Mesothelial cell of epicardium (in vitro differentiated cells): ENCODE measurements at places on chromosomes 1 and 21. TPM values are rescaled to one million over a fixed set of nuclear protein-coding genes. Genes with fewer than 3 reads are reported as not detected.
A peak's percentile ranks its signal among the peaks of the same experiment; 100 is the strongest.

DNA sequence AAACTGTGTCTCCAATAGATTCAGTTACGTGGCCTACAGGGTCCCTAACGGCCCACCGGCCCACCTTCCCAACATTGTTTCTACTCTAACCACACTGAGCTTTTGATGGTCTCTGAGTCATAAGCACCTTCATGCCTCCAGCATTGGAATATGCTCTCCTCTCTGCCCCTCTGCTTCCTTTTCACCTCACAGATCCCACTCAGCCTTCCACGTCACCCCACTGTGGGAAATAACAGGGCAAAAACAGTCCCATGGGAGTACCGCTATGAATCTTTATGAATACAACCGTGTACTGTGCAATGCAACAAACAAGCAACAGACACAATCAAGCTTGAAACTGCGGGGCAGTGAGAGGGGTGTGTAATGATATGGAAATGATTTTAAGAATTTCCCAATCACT, 5.3 kb upstream of the SARS1 start:
- H3K27ac ChIP-seq, result no peak overlapping the region
- H3K27me3 ChIP-seq, result peaks cover 2% of the 10 kb centered on the region
- H3K4me1 ChIP-seq, result no peaks in the 10 kb centered on the region

DNA sequence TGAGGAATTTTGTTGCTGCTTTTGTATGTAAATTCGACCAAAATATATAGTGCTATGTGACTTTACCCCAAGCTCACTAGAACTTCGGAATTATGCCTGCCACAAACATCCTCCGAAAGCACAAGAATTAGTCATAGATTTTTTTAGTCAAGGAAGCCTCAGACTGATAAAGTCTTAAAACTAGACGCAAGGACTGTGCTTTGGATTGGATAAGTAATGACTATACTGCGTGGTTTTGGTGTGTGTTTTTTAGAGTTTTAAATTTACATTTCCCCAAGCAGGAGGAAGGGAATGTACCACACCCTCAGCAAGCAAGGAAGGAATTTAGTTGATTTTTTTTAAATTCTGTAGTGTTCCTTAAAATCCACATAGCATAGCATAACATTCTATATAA, 10.3 kb downstream of the WLS start:
- H3K4me3 ChIP-seq, result peak overlapping the region; percentile 14
- H3K36me3 ChIP-seq, result peaks cover 5% of the 10 kb centered on the region

Gene LRRC71
- total RNA-seq, result 0.11 to 0.34 TPM (median 0.13 TPM) in 3 replicates

Gene HLX
- total RNA-seq, result 0.75 to 1.3 TPM (median 0.84 TPM) in 3 replicates

Gene GJB3
- 0.14 TPM in 1 of 3 replicates, not detected in the others for total RNA-seq

DNA sequence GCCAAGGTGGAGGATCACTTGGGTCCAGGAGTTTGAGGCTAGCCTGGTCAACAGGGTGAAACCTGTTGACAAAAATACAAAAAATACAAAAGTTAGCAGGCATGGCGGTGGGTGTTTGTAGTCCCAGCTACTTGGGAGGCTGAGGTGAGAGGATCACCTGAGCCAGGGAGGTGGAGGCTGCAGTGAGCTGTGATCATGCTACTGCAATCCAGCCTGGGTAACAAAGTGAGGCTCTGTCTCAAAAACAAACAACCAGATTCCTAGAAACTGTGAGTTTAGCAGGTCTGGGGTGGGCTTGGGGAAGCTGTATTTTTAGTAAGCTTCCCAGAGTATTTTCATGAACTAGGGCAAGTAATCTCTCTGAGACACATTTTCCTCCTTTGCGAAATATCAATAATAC, 5.2 kb upstream of the MYOM3 start:
- H3K4me1 ChIP-seq, result peaks cover 17% of the 10 kb centered on the region
- no peak overlapping the region for H3K27ac ChIP-seq
- DNase-seq, result no peak
- no peak overlapping the region for H3K4me3 ChIP-seq
- H3K27me3 ChIP-seq, result peaks cover 8% of the 10 kb centered on the region
- H3K36me3 ChIP-seq, result no peaks in the 10 kb centered on the region

DNA sequence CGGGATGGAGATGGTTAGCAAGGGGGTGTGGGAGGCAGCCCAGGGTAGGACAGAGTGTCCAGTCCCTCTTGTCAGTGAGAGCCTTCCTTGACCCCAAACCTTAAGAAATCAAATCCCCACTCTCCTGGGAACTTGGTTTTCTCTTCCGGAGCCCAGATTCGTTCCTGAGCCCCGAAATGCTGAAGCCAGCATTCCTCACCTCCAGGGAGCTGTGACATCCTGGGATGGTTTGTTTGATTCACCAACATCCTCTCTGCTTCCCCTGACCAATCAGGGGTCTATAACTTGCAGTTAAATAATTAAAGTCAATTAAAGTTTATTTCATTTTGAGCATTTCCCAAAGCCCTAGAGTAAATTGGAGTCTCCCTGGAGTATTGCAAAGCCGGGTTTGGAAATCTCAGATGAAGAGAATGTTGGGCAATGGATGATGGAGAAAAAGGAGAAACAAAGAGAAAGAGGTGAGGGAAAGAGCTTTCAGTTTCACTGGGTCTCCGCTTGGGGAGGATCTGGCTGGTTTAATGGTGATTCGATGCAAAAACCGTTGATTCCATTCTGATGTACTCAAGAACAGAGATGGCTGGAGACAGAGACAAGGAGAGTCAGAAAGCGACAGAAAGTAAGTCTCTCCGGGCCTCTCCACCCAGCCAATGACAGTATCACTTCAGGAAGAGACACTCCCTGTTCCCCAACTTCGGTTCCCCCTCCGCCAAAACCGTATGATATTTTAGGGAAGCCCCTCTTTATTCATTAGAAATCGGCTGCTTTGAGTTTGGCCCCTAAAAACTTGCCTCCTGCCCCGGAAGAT, 12.8 kb upstream of the ALX3 start:
- peak overlapping the region; percentile 37 for H3K27ac ChIP-seq
- H3K36me3 ChIP-seq, result peaks cover 24% of the 10 kb centered on the region
- DNase-seq, result no peak
- H3K4me3 ChIP-seq, result peak overlapping the region; percentile 59

DNA sequence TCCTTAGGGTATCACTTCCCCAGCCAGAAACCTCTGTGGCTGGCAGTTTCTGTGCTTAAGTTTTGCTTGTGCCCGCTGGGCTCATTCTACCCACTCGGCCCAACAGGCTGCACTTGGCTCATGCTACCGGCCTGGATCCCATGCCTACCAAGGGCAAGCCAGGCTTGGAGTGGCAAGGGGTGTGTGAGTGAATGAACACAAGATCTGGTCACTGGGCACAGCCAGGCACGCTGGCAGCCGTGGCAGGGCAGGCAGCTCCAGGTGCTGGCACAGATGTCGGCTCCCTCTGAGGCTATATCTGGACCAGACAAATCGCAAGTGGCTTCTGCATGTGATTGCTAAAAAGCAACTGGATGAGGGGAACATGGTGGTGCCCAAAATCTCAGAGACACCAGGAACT, 740.5 kb upstream of the B3GALT2 start:
- H3K27me3 ChIP-seq, result no peaks in the 10 kb centered on the region
- no peak overlapping the region for H3K4me3 ChIP-seq
- no peak for DNase-seq
- no peak overlapping the region for H3K27ac ChIP-seq
- peaks cover 7% of the 10 kb centered on the region for H3K4me1 ChIP-seq
- peaks cover 3% of the 10 kb centered on the region for H3K36me3 ChIP-seq

DNA sequence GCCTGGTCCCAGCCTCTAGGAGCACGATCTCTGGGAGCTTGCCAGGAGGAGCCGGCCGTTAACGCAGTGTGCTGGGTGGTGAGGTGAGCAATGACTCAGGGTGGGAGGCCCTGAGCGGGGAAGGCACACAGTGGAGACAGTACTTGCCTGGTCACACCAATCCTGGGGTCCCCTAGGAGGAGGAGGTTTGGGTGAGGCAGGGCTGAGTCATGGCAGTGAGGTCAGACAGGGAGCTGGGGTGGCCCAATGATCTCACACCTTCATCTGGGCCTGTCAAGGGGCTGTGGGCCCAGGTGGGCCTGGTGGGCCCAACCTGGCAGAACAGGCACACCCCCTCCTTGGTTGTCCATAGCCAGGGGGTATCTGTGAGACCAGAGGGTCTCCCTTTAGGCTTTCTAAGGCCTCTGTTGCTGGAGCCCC, 8.6 kb upstream of the EDN2 start:
- DNase-seq, result no peak
- peak overlapping the region; percentile 53 for H3K27ac ChIP-seq
- H3K4me3 ChIP-seq, result no peak overlapping the region

DNA sequence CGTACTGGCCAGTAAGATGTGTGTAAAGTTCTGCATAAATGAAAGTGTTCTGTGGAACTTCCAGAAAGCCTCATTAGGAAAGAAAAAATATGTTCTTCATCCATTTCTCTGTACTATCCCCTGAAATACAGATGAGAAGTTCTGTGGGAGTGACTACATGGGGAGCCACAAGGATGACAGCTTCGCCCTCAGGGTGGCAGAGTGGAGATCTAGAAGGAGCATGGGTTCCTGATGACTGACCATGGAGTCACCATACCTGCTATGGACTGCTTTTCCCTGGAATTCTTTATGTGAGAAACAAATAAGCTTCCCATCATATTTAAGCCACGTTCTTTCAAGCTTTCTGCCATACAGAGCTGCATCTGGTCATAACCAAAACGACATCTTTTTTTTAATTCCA, 113.9 kb upstream of the RGS1 start:
- no peak overlapping the region for H3K27ac ChIP-seq
- DNase-seq, result no peak
- H3K27me3 ChIP-seq, result peaks cover 4% of the 10 kb centered on the region
- H3K36me3 ChIP-seq, result no peaks in the 10 kb centered on the region
- no peak overlapping the region for H3K4me3 ChIP-seq

Gene TMPRSS15
- 0.80 to 1.9 TPM (median 1.4 TPM) in 3 replicates for total RNA-seq

Gene FALEC
- total RNA-seq, result 1.2 to 1.9 TPM (median 1.7 TPM) in 3 replicates

- no peak for DNase-seq
- H3K27ac ChIP-seq, result no peak overlapping the region
- H3K27me3 ChIP-seq, result no peaks in the 10 kb centered on the region
Observed at GRCh38 chr21:20329636-20330035, 668.6 kb upstream of the NCAM2 start.

Gene COL6A2
- total RNA-seq, result 846 to 986 TPM (median 933 TPM) in 3 replicates

Gene PLD5
- total RNA-seq, result 2.6 to 4.3 TPM (median 2.7 TPM) in 3 replicates

GRCh38 chr1:181341026-181341632, 142.2 kb upstream of the CACNA1E start:
- peaks cover 38% of the 10 kb centered on the region for H3K27me3 ChIP-seq
- no peak overlapping the region for H3K27ac ChIP-seq
- H3K4me1 ChIP-seq, result no peaks in the 10 kb centered on the region
- H3K4me3 ChIP-seq, result no peak overlapping the region
- no peaks in the 10 kb centered on the region for H3K36me3 ChIP-seq

Gene THEM5
- total RNA-seq, result not detected in 3 replicates

DNA sequence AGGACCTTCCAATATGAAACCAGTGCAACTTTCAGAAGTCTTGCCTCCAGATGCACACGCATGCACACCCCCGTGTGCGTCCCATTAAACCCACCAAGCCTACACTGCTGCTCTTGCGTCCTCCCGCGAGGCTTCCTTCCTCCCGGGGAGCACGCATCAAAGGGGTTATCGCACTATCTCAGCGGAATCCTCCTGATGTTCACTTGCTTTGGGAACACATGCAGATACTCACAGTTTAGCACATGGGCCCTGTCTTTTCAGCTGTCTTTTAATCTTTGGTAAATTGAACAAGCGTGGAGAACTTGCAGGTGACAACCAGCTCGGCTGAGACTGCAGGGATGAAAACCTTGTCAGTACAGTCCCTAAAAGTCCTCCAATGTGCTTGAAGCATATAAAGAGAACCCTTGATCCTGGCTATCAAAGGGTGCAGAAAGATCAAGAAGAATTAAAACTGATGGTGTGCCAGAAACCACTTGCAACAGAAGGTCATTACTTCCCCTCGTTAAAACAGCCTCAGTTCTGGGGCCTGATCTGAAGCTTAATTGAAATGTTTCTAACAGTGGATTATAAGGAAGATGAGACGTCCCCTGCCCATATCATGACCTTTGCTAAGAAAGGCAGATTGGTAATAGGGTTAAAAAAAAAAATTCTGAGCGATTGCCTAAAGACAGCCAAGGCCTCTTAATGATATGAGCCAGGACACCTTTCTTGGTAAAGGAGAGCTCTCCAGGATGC, 149.4 kb upstream of the LMO4 start:
- no peak overlapping the region for H3K27ac ChIP-seq
- no peak for DNase-seq
- no peak overlapping the region for H3K4me3 ChIP-seq

GRCh38 chr1:162091681-162092524, 22.4 kb downstream of the NOS1AP start:
- no peaks in the 10 kb centered on the region for H3K36me3 ChIP-seq
- peaks cover 20% of the 10 kb centered on the region for H3K4me1 ChIP-seq
- no peak for DNase-seq
- H3K27me3 ChIP-seq, result no peaks in the 10 kb centered on the region
- no peak overlapping the region for H3K4me3 ChIP-seq

- no peak overlapping the region for H3K27ac ChIP-seq
- DNase-seq, result no peak
- no peaks in the 10 kb centered on the region for H3K36me3 ChIP-seq
Observed at GRCh38 chr1:59128239-59128736, 168.6 kb upstream of the FGGY start.

GRCh38 chr1:202162418-202163280, 2.2 kb upstream of the PTPN7 start:
- H3K27ac ChIP-seq, result peak overlapping the region; percentile 72
- no peak for DNase-seq
- H3K27me3 ChIP-seq, result no peaks in the 10 kb centered on the region

DNA sequence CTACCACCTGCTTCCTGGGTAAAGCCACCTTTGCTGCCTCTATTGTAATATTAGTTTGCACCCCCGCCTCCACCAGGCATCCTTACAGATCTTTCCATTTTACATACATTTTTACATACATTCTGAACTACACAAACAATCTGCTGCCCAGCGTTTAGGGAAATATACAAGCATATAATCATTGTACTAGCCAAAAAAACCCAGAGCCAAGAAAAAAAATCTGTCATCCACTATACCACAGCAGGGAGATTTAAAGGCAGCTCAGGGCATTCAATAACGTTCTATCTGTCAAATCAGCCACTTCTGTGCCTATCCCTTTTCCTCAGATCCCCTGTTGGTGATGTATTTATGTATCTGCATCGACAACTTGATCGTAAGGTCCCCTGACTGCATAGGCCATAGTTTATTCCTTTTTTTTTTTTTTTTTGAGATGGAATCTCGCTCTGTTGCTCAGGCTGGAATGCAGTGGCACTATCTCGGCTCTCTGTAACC, 43.0 kb downstream of the GNG12 start:
- peaks cover 40% of the 10 kb centered on the region for H3K4me1 ChIP-seq
- no peak for DNase-seq
- no peak overlapping the region for H3K27ac ChIP-seq
- no peaks in the 10 kb centered on the region for H3K36me3 ChIP-seq

GRCh38 chr21:26120828-26121227, 49.7 kb downstream of the APP start:
- no peaks in the 10 kb centered on the region for H3K36me3 ChIP-seq
- no peaks in the 10 kb centered on the region for H3K27me3 ChIP-seq
- no peak for DNase-seq
- H3K27ac ChIP-seq, result no peak overlapping the region
- no peak overlapping the region for H3K4me3 ChIP-seq
- peaks cover 77% of the 10 kb centered on the region for H3K4me1 ChIP-seq

DNA sequence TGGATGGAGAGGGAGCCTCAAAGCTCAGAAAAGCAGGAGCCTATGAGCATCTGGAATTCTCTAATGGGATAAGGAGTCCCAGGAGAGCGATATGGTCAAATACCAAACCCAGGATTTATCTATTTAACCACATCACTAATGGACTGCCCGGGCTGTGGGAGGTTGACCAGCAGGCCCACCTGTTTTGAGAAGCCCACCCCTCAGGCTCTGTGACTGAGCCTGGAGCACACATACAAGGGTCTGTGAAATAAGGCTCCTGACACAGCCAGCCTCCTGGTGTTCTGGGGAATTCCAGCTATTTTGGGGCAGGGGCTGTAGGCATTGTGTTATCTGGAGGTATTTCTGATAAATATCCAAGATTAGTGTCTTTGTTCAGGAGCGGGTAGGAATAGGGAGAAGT, 132.0 kb upstream of the C1orf21 start:
- DNase-seq, result no peak
- no peaks in the 10 kb centered on the region for H3K27me3 ChIP-seq
- no peaks in the 10 kb centered on the region for H3K36me3 ChIP-seq
- no peak overlapping the region for H3K27ac ChIP-seq
